ENCODE measurements at places on chromosomes 4 and X. TPM values are rescaled to one million over a fixed set of nuclear protein-coding genes. Genes with fewer than 3 reads are reported as not detected.

AFF2 gene
- total RNA-seq: not detected

FRMPD4 gene
- 0.12 TPM for total RNA-seq

OCRL gene
- total RNA-seq: 18.9 TPM

PABPC1L2B gene
- total RNA-seq: not detected

GAGE12E gene
- not detected for total RNA-seq
